ENCODE measurements at places on chromosomes 4 and X.

DNA sequence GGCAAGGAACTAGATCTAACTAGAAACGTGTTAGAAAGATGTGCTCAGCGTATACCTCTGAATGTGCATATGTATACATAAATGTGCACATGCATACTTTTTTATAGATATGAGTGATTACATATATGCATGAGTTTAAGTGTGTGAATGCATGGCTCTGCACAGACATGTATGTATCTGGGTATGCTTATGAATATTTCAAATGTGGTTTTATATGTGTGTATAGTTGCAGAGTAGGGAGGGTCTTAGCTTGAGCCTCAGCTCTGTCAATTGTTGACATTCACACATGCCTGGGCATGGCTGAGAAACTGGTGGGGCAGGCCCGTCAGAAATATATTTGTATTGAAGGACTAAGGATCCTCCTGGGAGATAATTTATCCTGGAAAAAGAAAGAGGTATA lies 31.1 kb downstream of the RAP2C start:
- no peak for DNase-seq

DNA sequence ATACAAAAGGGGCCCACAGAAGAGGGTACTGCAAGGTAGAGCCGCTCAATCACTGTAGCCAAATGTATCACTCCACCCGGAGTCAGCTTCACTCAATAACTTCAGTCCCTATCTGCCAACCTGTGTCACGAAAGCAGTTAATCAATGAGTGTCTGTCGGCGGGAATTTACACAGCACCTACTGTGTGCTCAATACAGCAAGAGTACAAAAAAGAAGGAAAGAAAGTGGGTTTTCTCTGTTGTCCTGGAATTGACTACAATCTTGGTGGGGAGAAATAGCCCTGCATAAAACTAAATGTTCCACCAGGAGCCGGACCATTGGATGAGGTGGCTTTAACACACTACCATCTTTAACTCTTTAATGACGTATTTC lies 780 bp upstream of the NKRF start:
- no peak for DNase-seq

GRCh38 chr4:158580064-158580463 lies 58.4 kb downstream of the RXFP1 start:
- no peak for DNase-seq

DNA sequence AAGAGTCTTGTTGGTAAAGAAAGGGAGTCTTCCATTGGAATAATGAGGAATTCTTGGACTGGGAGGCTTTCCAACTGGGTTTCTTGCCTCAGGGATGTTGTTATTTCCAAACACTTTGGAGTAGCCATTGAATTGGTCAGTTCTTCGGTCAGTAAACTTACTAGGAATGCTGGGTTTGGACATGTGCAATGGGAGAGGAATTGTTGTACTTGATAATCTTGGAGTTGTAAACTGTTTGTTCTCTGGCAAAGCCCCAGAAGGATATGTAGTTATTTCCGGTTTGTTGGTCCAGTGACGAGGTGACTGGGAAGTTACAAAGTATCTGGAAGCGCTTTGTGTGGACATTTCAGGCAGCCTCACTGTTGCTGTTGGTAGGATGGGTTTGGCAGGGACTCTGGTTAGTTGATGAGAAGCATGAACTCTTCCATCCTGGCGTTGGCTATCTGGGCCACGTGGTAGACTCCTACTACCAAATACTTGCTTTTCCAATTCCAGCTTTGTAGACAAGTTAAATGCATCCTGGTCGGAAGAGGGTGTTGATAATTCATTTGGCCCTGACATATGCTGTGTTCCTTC lies 25.9 kb downstream of the MXRA5 start:
- no peak for DNase-seq

Data from activated CD8-positive, alpha-beta memory T cell treated with anti-CD3 and anti-CD28 coated beads for 4 hours (primary cell).